Activated CD4-positive, alpha-beta memory T cell treated with anti-CD3 and anti-CD28 coated beads, Interleukin-2, amount 10 ng/mL, durations not matched to agents 7 days and 5 days (primary cell): ENCODE measurements at places on chromosomes 12 and 14. TPM values are rescaled to one million over a fixed set of nuclear protein-coding genes. Genes with fewer than 3 reads are reported as not detected.

DNA sequence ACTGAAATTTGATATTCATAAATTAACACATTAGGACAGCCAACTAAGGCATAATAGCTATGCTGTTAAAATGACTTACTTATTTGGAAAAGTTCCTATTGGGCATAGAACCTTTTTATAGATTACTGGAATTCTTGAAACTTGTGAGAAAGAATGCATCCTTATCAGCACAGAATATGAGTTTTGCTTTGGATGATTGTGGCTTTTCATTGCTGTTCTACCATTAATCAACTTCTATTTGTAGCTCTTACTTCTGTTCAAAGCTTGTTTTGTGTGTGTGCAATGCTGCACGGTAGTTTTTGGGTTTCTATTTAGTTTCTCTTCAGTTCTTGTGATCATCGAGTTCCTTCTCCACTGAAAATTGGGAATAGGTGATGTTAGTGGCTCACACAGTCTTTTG is 152.4 kb upstream of the PELI2 start:
- no peaks in the 10 kb centered on the region for H3K4me1 ChIP-seq
- no peak overlapping the region for H3K4me3 ChIP-seq
- H3K36me3 ChIP-seq = no peaks in the 10 kb centered on the region
- no peak overlapping the region for H3K27ac ChIP-seq
- peaks cover 1% of the 10 kb centered on the region for H3K27me3 ChIP-seq

Gene RNASE7
- not detected for total RNA-seq

DNA sequence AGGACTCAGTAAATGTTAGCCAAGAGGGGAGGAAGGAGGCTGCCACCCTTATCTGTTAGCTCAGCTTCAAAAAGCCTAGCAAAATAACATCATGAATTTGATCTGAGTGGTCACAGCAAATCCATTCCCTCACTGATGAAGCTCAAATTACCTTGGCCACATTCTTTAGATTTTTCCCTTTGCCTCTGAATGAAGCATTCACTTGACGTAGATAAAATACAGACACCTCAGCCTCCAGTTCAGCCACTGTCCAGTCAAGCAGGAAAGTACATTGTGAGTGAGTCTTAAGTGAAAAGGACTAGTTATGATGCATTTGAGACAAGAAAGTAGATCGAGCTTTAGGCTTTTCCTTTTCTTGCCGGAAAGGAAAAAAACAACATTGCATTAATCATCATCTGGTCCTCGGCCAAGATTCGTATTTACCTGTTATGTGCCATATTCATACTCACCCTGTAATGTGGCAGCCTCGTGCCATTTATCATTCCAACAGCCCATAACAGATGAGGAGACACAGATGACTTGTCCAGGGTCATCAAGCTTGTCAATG is 146.5 kb downstream of the ETV6 start:
- no peak for DNase-seq
- H3K4me3 ChIP-seq = no peak overlapping the region
- H3K27ac ChIP-seq = no peak overlapping the region
- H3K36me3 ChIP-seq = peaks cover 31% of the 10 kb centered on the region
- H3K4me1 ChIP-seq = peaks cover 26% of the 10 kb centered on the region

DNA sequence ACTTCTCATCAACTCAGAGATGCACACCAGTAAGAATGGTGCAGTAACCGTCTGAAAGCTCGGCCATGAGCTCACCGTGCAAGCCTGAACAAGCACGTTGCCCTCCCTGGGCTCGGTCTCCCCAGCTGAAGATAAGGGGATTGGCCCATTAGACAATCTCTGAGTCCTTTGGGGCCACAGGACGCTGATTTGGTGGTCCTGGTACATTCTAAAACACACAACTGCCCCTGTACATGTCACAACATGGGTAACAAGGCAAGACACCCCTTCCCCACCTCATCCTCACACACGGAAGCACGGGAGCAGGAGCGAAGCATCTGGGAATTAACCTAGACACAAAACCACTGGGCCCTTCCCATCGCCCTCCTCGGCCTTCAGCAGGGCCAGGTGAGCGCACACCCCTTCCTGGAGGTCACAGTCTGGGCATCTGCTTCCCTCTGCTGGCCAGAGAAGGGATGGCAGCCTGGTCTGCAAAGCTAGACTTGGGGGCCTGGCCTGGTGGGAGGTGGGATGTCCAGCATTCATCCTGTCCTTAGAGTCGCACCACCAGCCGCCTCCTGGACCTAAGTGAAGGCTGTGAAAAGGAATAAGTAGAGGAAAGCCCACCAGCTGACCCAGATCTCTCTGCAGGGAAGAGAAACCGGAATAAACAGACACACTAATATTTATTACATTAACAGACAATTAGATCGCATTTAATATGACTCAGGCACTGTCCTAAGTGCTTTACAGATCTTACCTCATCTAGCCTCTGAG is 18.9 kb upstream of the SMUG1 start:
- no peak overlapping the region for H3K27ac ChIP-seq
- no peaks in the 10 kb centered on the region for H3K36me3 ChIP-seq
- H3K27me3 ChIP-seq = peaks cover 54% of the 10 kb centered on the region
- peaks cover 7% of the 10 kb centered on the region for H3K4me1 ChIP-seq
- peak; percentile 80 for DNase-seq
- H3K4me3 ChIP-seq = no peak overlapping the region

Gene CHGA
- total RNA-seq = not detected

GRCh38 chr12:124457287-124458219 is 109.9 kb downstream of the NCOR2 start:
- peaks cover 65% of the 10 kb centered on the region for H3K4me1 ChIP-seq
- H3K36me3 ChIP-seq = peaks cover 31% of the 10 kb centered on the region
- H3K4me3 ChIP-seq = peak overlapping the region; percentile 77
- no peaks in the 10 kb centered on the region for H3K27me3 ChIP-seq
- DNase-seq = peak; percentile 60
- peak overlapping the region; percentile 82 for H3K27ac ChIP-seq

Gene P2RX7
- total RNA-seq = 49.1 TPM

DNA sequence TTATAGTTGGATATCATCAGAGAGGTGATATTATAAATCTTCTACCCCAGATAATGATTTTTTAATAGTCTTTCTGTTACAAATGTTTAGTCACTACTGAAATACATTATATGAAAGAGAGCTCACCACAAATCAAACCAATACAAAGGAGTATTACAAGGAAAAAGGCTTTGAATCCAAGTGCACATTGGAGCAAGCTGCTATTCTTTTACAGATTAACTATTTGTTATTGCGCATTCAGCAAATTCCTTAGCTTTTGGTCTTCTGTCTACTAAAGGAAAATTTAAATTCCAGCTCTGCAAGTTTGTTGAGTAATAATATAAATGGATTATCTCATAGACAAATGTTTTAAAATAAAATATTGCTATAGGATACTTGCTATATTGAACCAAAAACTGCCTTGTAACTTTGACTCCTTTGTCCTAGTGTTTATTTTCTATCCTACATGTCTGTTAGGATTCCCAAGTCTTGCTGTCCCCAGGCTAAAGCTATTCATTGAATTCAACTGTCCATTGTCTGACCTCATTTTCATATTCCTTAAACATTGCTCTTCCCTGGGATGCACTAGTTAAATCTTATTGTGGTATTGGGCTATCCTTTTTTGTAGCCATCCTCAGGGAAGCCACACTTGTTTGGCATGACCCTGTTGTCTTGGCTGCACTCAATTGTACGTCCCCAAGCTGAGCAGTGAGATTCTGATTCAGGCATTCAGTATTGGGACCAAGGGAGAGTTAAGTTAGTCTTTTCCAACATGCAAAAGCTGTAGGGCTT is 41.5 kb downstream of the PDE3A start:
- H3K27me3 ChIP-seq = no peaks in the 10 kb centered on the region
- H3K27ac ChIP-seq = no peak overlapping the region
- no peak for DNase-seq
- no peaks in the 10 kb centered on the region for H3K36me3 ChIP-seq
- no peak overlapping the region for H3K4me3 ChIP-seq

DNA sequence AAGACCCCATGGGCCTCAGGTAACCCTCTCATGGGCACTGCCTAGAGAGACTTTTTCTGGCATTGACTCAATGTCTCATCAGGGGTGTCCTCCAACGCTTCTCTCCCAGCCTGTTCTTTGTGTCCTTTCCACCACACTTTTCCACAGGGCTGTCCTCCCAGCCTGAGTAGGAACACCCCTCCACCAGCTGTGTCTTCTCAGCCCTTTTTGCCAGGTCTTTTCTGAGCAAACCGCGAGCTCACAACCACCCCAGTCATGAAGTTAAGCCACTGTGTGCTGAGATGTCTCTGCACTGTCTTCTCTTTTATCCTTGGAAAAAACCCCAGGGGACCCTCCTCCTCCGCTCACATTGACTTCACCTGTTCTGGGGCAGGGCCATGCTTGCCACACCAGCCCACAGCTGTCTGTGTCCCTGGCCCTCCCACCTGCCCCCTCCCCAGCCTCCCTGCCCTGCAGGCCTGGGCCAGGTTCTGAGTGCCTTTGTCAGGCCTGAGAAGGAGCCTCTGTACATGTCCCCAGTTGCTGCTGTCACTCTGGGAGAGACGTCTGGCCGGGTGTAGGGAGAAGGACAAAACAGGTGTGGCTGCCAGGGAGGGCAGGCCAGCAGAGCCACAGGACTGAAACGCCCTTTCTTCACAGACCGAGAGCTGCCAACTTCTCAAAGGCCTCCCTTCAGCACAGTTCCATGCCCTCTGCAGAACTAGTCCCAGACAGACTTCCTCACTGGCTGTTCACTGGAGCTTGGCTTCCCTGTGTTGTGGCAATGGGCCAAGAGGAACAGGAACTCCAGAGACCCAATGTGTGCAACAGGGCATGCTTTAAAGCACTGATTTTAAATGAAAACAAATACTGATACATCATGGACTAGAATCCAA is 50.5 kb upstream of the PNMA1 start:
- H3K27ac ChIP-seq = no peak overlapping the region
- peaks cover 62% of the 10 kb centered on the region for H3K4me1 ChIP-seq
- H3K36me3 ChIP-seq = peaks cover 15% of the 10 kb centered on the region
- H3K27me3 ChIP-seq = no peaks in the 10 kb centered on the region

GRCh38 chr12:68178184-68178583 is 18.6 kb upstream of the IFNG start:
- H3K36me3 ChIP-seq = peaks cover 4% of the 10 kb centered on the region
- H3K27me3 ChIP-seq = no peaks in the 10 kb centered on the region
- H3K27ac ChIP-seq = no peak overlapping the region
- peaks cover 67% of the 10 kb centered on the region for H3K4me1 ChIP-seq
